Urinary bladder (tissue), 4 donors: ENCODE measurements at places on chromosomes 1 and 21. TPM values are rescaled to one million over a fixed set of nuclear protein-coding genes. Genes with fewer than 3 reads are reported as not detected.

Gene CYYR1
- total RNA-seq = 11.4 TPM

Gene TTC4
- total RNA-seq = 16.6 TPM

Gene ATAD3C
- total RNA-seq = 0.26 TPM

Gene SPOCD1
- 0.90 TPM for total RNA-seq

Gene TAS1R1
- not detected for total RNA-seq

Gene SLAMF7
- total RNA-seq = 1.6 TPM

Gene ZBED6
- total RNA-seq = 30.8 TPM

Gene GBP7
- total RNA-seq = not detected

Gene HES5
- total RNA-seq = 2.5 TPM

Gene LCE1E
- not detected for total RNA-seq

Gene S100A14
- 8.1 TPM for total RNA-seq

Gene CC2D1B
- 8.8 TPM for total RNA-seq

DNA sequence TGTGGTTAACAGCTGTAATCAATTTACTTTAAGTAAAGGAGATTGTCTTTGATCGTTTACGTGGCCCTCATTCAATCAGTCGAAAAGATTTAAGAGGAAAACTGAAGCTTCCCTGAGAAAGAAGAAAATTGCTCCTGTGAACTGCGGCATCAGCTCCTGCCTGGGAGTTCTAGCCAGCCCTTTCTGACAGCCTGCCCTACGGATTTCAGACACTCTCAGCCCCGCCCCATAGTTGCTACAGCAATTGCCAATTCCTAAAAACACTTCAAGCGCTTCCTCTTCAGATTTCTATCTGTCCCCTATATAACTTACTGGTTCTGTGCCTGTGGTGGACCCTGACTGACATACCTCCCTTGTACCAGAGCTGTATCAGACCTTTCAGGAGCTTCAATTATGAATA, 277.6 kb downstream of the DSCAM start:
- no peak for DNase-seq

DNA sequence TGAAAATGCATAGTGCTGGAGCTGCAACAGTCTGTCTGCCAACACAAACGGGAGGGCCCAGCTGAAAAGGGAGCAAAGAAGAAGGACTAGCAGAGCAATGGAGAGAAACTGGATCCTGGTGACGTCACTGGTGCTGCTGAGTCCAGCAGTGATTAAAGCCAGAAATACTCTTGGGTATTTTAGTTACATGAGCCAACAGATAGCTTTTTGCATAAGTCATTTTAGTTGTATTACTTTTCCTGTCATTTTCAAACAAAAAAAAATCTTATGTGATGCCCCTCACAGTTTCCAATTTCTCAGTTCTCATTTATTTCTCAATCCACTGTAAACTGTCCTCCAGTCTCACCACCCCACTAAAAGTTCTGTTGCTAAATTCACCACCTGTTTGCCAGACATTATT, 38.7 kb upstream of the NEK7 start:
- peak; percentile 48 for DNase-seq

GRCh38 chr1:116457946-116458604, 85.0 kb downstream of the ATP1A1 start:
- no peak for DNase-seq

- no peak for DNase-seq
Measured at GRCh38 chr21:33802481-33802880, 113.1 kb downstream of the ATP5PO start.

DNA sequence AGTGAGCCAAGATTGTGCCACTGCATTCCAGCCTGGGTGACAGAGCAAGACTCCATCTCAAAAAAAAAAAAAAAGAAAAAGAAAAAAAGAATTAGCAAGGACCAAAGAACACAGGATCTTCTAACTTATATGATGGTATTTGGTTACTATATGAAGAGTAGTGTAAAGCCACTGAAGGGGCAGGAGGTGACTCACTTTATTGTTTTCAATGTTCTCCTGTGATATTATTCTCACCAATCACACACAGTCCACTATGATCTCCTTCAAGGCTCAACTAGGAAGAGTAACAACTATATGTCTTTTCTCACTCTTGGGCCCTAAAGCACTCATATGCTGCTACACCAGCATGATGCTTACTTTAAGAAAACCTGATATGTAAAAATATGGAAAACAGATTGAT, 26.7 kb downstream of the RC3H1 start:
- DNase-seq = no peak

DNA sequence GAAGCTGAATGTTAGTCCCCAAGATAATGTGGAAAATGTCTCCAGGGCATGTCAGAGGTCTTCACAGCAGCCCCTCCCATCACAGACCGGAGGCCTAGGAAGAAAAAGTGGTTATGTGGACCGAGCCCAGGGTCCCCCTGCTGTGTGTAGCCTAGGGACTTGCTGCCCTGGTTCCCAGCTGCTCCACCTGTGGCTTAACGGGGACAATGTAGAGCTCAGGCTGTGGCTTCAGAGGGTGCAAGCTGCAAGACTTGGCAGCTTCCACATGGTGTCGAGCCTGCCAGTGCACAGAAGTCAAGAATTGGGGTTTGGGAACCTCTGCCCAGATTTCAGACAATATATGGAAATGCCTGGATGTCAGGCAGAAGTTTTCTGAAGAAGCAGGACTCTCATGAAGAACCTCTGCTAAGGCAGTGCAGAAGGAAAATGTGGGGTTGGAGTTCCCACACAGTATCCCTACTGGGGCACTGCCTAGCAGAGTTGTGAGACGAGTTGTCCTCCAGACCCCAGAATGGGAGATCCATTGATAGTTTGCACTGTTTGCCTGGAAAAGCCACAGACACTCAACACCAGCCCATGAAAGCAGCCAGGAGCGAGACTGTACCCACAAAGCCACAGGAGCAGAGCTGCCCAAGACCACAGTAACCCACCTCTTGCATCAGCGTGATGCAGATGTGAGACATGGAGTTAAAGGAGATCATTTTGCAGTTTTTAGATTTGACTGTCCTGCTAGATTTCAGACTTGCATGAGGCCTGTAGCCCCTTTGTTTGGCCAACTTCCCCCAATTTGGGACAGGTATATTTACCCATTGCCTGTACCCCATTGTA, 204.9 kb downstream of the MRPL39 start:
- no peak for DNase-seq

GRCh38 chr1:224769452-224770335, 153.6 kb downstream of the CNIH3 start:
- no peak for DNase-seq

DNA sequence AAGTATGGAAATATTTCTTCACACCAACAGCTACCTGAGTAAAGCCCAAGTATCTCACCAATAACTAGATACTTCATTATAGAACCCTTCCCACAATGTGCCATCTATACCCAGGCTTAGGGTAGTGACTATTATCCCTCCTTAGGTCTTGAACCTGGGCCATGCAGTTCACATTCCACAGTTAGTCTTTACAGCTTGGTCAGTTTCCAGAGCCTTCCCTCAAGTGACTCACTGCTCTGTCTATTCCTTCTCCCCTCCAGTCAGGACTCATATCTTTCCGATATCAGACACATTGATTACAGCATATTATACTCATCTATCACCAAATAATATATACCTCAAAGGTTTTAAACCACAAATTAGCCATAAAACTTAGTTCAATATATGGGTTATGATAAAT, 23.6 kb downstream of the VAMP4 start:
- DNase-seq = no peak

GRCh38 chr1:14724246-14724645, 125.8 kb downstream of the KAZN start:
- no peak for DNase-seq

DNA sequence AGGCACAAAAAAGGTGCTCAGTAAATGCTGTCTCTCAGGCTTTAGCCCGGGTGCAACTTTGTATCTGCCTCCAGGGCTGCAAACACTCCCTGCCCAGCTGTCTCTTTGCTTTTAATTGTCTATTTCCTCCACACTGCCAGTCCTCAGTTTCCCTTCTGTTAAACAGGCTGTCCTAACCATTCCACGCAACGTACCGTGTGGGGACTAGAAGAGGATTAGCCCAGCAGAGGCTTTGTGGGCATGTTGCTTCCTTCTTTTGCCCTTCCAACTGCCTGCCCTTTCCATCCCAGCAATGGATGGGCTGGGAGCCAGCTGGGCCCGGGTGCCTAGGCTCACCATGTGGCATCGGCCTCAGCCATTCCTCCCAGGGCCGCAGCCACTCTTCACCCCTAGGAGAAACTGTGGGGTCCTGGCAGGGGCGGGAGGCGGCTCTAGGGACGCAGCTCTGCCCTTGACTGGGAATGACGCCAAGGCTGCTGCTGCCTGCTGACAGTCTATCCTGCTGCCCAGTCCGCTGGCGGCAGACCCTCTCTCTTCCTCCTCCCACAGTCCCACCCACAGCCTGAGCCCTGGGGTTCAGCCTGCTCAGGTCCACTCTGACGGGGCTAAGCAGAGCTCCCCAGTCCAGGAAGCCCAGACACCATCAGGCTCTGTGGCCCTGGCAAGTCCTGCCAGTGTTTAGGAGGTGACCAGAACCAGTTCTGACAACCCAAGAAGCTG, 40.6 kb upstream of the LRP8 start:
- DNase-seq = no peak

DNA sequence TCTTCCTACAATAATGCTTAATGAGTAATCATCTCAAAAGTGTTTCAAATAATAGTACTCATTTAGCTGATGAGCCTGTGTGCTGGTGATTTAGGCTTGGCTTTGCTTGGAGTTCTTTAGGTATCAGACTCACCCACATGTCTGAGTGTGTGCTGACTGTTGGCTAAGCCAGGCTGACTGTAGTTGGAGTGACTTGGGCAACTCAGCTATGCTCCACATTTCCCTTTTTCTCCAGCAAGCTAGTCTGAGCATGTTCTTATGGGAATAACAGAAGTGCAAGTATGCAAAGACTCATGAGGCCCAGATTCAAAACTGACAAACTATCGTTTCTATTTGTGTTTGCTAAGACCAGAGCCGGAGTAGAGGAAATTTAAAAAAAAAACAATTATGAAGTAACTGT, 99.0 kb upstream of the ADGRL4 start:
- DNase-seq = no peak

DNA sequence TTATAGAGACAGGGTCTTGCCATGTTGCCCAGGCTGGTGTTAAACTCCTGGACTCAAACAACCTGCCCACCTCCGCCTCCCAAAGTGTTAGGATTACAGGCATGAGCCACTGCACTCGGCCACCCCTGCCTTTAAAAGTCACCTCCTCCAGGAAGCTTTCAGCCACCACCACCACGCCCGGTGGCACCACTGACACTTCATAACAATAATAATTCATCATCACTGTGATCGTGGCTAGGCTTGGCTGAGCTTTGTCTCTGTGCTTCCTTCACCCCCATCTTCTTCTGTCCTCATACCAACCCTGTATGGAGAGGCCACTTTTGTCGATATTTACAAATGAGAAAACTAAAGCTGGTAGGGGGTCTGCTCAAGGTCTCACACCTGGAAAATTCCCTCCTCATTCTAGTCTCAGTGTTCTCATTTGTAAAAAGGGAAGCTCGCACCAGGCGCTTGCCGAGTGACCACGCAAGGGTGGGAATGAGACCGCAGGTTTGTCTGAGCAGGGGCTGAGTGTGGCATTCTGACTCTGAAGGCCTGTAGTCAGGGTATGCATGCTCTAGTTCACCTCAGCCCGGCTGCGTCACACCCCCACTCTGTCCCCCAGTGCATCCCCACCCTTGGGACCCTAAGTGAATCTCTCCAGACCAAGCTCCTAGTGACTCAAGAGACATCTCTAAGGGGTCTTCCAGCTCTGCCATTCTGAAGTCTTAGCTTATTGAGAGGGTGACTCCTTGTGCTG, 12.9 kb upstream of the EPHA2 start:
- DNase-seq = no peak

- no peak for DNase-seq
Measured at GRCh38 chr1:73626326-73626725, 571.6 kb downstream of the LRRIQ3 start.

DNA sequence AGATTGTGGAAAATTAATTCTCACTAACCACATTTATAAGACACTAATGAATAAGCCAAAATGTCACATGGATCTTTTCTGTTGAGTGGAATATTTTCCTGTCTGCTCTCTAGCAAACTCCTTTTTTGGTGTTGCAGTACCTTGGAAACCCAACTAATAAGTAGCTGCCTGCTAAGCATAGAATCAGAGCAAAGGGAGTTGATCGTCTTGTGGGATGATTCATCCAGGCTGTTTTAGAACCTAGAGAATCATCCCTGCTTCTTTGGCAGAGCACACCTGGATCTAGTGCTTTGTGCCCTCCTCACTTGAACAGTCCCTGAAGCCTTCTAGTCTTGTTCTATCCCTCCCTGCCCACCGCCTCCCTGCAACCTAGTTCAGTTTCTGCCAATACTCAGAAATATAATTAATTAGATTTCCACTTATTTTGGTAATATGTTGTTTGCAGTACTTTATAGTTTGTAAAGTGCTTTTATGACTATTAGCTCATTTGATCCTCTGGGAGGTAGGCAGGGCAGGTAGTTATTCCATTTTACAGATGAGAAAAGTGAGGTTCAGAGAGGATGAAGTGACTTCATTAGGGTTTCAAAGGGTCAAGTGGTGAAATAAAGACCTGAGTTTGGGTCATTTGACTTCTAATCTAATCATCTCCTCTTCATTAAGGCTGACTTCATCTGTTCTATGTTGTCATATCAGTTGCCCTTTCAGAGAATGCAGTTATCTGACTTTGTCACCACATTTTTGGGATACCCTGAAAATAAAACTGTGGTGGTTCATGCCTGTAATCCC, 2.5 kb downstream of the AGO4 start:
- DNase-seq = no peak

DNA sequence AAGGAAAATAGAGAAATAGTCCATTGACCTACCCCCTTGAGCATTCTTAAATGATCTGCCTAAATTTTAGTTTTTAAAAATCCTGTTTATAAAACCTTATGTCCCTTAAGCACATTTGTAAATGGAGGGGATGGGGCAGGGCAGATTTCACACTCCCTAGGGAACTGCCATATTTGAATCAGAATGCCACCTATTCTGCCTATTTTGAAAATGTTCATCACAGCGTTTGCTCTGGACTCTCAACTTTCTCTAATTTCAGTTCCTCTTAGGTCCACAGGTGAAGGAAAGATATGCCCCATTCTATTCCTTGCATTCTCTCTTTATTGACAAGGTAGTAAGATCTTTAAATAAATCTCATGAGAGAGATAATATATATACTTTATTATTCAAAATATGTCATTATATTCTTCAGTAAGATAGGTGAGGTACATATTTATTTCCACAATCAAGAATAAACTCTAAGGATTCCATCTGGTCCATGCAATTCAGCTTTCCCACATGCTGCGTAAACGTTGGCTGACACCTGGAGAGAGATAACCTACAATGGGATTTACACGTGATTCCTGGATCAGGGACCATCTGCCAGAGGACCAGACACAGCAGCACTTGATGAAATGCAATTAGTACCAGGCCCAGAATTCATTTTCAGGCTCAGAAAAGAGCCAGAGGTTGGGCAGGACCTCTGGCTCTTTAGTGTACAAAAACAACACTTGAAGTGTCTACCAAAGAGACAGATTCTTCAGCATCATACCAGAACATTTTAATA, 1.2 kb upstream of the LPGAT1 start:
- DNase-seq = no peak
